ENCODE measurements at places on chromosomes 3 and 15.
A peak's percentile ranks its signal among the peaks of the same experiment; 100 is the strongest.

DNA sequence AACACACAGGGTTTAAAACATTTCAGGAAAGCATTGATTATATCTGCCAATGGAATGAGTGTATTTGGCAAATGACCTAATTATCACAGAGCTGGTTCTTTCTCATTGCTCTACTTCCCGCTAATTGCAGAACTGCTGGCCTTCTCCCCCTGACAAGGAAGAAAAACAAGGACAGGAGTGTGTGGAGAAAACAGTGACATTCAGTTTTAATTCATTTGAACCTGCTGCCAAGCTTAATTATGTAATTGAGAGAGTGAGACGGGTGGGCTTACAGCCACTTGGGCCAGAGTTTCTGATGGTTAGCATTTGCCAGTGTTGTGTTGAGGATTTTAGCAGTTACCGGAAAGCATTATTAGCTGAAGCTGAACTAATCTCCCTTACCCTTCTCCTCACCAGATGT lies 301.4 kb downstream of the RBMS3 start:
- DNase-seq, result no peak

DNA sequence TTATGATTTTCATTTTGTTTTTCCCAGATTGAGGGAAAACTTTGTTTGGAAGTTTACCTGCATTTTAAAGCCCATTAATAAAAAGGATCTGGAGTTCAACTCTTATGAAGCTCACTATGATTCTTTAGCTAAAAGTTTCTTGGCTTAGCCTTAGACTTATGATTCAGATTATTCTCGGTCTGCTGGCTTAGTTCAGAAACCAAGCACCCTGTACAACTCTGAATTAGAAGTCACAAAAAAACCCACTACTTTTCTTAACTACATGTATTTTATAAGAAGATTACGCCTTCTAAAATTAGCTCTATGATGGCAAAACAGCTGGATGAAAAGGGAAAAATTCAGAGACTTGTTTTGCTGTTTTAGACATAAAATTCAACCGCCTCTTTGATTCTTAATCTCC lies 14.3 kb upstream of the DENND4A start:
- DNase-seq, result no peak

DNA sequence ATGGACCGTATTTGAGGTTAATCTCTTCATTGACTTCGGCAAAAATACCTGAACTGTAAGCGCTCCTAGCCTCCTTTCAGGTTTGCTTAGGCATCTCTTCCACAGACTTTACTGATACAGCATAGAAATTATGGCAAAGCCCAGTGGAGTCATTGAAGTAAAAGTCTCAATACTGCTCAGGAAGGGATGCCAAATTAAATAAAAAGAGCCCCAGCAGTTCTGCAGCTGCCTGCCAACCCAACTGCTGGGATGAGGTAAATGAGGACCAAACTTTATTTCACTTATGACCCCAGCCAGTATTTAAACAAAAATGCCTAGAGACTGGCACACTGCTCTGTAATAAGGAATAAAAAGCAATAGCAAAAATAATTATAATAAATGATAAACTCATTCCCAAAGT lies 65.4 kb downstream of the IQCH start:
- DNase-seq, result no peak

DNA sequence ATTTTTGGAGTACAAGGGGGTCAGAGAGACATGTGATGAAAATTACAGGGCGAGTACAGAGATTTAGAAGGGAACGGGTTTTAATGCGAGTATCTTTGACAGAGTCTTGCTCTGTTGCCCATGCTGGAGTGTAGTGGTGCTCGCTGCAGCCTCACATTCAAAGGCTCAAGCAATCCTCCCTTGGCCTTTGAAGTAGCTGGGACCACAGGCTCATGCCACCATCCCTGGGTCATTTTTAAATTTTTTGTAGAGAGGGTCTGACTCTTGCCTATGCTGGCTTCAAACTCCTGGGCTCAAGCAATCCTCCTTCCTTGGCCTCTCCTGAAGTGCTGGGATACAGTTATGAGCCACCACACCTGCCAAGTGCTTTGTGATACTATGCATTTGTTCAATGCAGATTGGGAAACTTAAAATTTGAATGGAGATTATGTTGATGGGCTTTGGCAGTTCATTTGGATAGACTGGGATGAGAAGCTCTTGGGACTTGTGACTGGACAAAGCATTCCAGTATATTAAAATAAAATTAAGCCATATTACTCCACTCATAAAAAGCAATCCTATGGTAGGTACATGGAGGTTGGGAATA lies 4.0 kb upstream of the LMLN start:
- no peak for DNase-seq

DNA sequence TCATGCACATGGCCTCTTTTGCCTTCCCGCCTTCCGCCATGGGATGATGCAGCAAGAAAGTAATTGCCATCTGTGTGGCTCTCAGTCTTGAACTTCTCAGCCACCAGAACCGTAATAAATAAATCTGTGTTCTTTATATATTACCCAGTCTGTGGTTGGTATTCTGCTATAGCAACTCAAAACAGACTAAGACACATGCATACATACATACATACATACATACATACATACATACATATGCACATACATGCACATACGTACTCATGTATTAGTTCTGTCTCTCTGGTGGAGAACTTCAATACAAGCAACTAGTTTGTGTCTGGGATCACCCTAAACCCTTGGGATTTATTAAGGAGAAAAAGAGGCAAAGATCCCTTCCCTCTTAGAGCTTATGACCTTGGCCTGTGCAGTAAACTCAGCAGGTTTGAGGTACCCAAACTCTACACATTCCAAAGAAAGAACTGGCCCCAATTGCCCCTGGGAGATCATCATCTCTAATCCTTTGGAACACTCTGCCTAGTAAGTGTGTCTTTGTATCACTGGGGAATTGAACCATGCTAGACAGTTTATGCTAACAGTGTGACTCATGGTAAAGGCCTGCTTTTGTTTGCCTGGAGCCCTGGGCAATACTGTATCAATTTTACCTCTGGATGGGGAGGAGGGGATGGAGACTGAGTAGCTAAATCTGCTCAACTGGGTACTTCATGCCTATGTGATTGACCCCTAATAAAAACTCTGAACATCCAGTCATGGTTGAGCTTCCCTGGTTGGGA lies 115.6 kb upstream of the LMCD1 start:
- DNase-seq, result no peak

DNA sequence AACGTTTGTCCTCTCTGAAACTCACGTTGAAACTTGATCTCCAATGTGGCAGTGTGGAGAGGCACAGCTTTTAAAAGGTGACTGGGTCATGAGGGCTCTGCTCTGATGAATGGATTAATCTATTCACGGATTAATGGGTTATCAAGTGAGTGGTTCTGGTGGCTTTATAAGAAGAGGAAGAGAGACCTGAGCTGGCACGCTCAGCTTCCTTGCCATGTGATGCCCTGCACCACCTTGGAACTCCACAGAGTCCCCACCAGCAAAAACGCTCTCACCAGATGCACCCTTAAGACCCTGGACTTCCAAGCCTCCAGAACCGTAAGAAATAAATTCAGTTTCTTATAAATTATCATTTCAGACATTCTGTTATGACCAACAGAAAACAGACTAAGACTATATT lies 2.6 kb downstream of the PPP1R2 start:
- no peak for DNase-seq

DNA sequence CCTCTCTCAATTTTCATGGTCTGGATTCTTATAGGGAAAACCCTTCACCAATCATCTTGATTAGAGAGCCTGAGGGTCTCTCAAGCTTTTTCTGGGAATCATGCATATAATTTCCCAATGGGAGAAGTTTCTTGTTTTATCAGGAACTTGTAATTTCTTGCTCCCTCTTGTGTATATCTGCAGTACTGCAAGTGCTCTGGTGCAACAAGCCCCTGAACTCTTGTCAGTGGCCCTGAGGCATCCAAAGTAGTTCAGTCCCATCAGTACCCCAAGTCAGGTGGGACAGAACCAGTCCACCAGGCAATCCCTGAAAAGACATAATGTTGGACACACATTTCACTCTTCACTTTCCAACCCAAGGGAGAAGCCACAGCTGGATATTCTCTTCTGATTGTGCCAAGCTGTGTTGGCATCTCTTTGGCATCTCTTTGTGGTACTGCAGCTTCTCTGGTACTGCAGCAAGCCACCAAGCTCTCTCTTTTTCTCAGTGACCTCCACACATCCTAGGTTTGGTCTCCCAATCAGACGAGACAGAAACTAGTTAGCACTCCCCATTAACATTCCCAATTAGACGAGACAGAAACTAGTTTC lies 214.5 kb downstream of the ZIC4 start:
- DNase-seq, result peak; percentile 40

GRCh38 chr15:26838742-26839460 lies 28.0 kb upstream of the GABRA5 start:
- no peak for DNase-seq

DNA sequence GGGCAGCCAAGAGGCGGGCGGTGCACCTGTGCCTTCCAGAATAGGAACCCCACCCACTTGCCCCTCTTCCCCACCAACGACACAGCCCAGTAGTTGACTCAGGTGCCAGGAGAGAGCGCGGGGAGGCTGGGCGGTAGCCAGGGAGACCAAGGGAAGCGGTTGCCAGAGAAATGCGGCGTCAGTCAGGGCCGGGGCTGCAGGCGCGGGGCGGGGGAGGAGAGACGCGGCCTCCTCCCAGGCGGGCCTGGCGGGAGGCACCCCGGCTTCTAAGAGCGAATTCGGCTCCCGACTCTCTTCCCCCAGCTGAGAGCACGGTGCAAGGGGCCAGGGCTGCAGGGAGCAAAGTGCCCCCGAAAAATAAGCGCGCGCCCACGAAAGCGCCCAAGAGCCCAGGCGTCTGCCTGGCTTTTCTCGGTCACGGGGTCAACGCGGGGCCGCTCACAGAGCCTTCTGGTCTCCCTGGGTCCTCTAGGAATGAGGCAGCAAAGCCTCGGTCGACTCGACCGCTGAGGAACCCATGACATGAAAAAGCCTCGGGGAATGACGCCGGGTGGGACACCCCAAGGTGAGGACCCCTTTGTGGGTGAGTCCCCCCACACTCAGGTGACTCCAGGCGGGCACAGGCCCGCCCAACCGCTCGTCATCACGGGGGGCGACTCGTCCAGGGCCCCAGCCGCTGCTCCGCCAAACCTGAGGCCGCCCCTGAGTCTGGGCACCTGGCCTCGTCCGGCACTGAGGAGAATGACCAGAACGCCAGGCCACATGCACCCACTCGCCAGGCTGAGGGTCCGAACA lies 716 bp downstream of the CPEB1 start:
- DNase-seq, result no peak

DNA sequence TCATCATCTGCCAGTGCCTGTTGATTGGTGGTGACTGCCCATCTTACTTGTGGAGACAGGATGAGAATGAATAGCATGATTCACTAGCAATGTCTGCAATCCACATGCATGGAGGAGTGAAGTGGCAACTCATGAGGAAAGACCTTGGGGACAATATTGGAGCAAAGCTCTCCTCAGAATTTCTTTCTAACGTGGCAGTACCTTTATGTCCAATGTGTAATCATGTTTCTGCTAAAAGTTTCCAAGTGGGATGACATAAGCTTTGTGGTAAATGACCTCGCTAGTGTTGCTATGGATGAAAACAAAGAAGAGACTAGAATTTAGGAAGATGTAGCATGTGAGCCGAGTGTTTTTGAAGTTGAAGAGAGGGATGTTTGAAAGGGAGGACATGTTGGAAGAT lies 117.8 kb downstream of the CPNE4 start:
- no peak for DNase-seq

DNA sequence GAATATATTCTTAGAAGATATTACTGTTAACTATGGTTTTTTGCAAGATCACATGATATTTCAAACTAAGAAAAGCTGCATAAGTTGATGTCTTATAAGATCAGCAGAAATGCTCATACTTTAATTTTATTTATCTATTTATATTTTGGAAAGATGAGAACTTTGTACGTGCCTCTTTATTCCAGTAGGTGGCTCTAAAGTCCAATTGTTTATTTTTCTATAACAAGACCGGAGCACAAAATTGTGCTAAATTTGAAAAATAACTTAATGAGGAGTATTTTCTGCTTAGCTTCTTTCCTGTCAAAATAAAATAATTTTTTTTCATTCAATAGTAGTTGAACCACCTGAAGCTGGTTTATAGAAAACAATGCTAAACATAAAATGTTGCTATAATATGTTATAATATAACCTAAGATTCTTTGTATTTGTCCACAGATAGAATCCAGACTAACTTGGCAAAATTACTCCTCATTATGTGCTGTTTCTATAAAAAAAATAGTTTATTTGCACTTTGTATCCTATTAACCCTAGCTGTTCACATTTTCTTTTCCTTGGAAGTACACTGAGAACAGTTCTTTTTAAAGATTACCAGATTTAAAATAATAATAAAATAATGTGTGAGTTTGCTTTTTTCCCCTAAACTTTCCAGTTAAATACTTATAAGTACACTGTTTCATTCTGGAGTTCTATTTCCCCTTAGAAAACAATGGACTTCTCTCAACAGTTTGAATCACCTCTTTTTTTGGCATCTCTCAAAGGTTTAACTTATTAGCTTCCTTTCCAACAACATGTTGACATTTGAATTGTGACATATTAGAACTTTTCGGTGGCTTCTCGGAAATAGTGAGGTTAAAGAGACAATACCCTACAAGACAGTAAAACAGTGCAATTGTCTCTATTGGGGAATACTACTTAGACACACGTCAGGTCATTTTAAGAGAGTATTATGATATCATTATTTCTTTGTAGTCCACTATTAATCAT lies 530.0 kb downstream of the MECOM start:
- DNase-seq, result no peak

DNA sequence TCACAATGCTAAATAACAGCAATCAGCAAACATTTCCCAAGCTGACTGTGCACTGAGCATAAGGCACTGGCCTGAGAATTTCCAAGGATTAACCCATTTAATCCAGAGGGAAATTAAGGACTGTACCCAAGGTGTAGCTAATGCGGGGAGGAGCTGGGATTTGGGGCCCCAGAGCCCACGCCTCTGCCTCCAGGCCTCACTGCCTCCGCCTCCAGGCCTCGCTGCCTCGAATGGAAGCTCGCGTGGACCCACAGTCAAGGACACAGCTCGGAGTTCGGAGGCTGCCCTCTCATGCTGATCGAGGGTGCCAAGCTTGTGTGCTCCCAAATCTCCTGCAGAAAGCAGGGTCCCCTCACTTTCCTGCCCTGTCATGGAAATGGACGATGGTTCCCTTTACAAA lies 76.5 kb upstream of the SNRPA1 start:
- DNase-seq, result no peak

GRCh38 chr3:14265246-14265962 lies 86.8 kb downstream of the LSM3 start:
- no peak for DNase-seq

- DNase-seq, result no peak
Observed at GRCh38 chr3:38371541-38372213, 25.1 kb downstream of the XYLB start.

- DNase-seq, result no peak
Observed at GRCh38 chr15:97962263-97962662, 1.8 kb downstream of the ARRDC4 start.
